H9 (cell line): ENCODE measurements at places on chromosomes 5 and 9. TPM values are rescaled to one million over a fixed set of nuclear protein-coding genes. Genes with fewer than 3 reads are reported as not detected.

Gene CYLC2
- not detected in 2 replicates for total RNA-seq

DNA sequence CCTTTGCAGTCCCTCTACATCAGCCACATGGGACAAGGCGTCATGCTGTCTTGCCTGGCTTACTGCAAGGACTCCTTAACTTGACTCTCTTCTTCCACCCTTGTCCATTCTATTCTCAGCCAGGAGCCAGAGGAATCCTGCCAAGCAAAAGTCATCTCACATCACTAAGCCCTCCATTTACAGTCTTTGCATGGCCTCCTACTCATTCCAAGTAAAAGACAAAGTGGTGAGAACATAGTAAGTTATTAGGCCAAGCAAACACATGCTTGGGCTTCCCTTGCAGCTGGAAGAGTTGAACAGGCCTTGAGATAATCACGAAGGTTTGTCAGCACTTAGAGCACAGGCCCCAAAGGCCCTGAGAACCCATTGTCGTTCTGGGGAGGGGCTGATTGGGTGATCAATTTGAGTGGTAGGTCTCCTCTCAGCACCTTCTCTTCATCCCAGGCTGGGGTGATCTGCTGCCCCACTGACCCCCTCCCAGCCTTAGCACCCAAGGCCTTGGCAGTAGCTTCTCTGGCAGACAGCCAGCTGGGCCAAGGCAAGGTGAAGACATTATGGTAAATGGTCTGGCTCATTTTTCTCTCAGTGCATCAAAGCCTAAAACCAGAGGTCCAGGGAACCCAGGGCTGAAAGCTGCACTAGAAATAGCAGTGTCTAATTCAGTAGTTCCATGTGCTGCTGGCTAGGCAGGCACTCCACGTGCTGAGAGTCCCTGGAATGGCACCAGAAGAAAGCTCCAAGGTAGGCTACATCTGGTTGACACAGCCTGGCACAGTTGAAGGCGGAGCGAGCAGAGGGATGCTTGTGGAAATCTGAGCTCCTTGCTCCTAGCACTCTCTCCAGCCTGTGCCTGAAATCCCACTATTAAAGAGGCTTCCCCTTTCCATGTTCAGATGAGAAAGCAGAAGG is 121.4 kb downstream of the ASTN2 start:
- no peak overlapping the region for H3K27ac ChIP-seq
- H3K27me3 ChIP-seq = no peaks in the 10 kb centered on the region
- H3K4me3 ChIP-seq = no peak overlapping the region
- DNase-seq = no peak
- no peaks in the 10 kb centered on the region for H3K4me1 ChIP-seq

Gene GRXCR2
- not detected in 2 replicates for total RNA-seq

GRCh38 chr5:32736842-32737241 is 25.7 kb downstream of the NPR3 start:
- no peaks in the 10 kb centered on the region for H3K4me1 ChIP-seq
- no peak overlapping the region for H3K4me3 ChIP-seq
- no peak for DNase-seq

DNA sequence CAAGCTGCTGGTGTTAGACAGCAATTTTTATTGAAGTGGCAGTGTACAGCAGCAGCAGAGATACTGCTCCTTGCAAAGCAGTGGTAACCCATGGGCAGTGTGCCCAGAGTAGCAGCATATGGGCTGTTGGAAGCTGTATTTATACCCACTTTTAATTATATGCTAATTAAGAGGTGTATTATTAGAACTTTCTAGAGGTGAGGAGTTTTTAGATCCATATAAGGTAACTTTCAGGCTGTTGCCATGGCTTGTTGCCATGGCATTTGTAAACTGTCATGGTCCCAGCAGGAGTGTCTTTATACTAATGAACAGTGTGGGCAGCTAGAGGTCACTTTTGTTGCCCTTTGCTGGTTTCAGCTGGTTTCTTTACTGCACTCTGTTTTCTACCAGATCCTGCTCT is 3.7 kb upstream of the PJA2 start:
- no peaks in the 10 kb centered on the region for H3K4me1 ChIP-seq
- DNase-seq = no peak
- H3K27ac ChIP-seq = no peak overlapping the region
- peaks cover 1% of the 10 kb centered on the region; the same call in 1 of the 3 replicates for H3K36me3 ChIP-seq

DNA sequence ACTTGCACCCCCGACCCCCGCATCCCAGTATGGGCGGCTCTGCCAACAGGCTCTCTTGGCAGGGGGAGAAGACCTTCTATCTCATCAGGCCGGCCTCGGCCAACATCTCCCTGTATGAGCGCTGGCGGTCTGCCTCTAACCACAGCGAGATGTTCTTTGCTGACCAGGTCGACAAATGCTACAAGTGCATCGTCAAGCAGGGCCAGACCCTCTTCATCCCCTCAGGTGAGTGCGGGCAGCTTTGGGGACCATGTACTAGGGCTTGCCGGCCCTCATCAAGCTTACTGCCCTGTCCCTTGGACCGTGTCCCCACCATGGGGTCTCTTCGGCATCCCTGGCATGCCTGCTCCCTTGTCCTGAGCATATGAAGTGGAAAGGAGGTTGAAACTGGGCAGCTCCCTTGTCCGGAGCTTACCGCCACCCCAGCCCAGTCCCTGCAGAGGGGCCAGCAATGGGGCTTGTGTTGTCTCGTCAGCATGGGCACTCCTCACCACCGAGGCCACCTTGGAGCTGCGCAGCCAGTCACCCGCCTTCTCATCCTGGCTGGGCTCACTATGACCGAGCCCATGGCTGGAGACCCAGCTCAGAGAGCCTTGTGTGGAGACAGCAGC is 78.1 kb downstream of the PHF2 start:
- no peaks in the 10 kb centered on the region; the same call in 1 of the 2 replicates for H3K36me3 ChIP-seq
- no peaks in the 10 kb centered on the region for H3K4me1 ChIP-seq
- no peak for DNase-seq
- no peak overlapping the region for H3K4me3 ChIP-seq

GRCh38 chr5:61994171-61994570 is 311.8 kb upstream of the KIF2A start:
- no peak overlapping the region for H3K27ac ChIP-seq
- H3K4me1 ChIP-seq = no peaks in the 10 kb centered on the region
- H3K27me3 ChIP-seq = no peaks in the 10 kb centered on the region
- no peaks in the 10 kb centered on the region for H3K36me3 ChIP-seq
- no peak overlapping the region for H3K4me3 ChIP-seq
- DNase-seq = no peak

Gene FOXD4
- 0.20 and 0.22 TPM in 2 replicates for total RNA-seq

- H3K4me3 ChIP-seq = no peak overlapping the region
- no peaks in the 10 kb centered on the region; the same call in 1 of the 2 replicates for H3K4me1 ChIP-seq
- H3K27me3 ChIP-seq = no peaks in the 10 kb centered on the region
- H3K27ac ChIP-seq = no peak overlapping the region
- DNase-seq = no peak
- no peaks in the 10 kb centered on the region for H3K36me3 ChIP-seq
Measured at GRCh38 chr9:17761984-17762676, 183.3 kb downstream of the SH3GL2 start.

DNA sequence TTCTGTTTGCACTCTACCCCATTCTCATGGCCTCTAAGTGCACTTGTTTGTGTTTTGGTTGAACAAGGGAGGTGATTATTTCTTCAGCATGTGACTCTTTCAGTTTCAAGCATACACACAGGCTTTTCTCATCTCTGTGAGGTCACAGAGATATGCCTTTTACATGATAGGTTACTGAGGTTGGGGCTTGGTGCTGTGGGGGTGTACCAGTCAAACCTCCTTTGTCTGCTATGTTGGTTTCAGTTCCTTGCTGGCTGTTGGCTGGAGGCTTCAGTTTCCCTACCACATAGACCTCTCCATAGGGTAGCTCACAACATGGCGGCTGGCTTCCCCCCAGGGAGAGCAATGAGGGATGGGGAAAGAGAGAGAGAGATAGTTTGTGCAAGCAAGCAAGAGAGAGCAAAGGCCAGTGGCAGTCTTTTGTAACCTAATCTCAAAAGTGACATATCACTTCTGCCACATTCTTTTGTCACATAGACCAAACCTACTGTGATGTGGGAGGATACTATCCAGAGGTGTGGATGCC is 96.7 kb upstream of the SEMA6A start:
- no peaks in the 10 kb centered on the region for H3K4me1 ChIP-seq
- H3K36me3 ChIP-seq = no peaks in the 10 kb centered on the region
- DNase-seq = no peak
- no peak overlapping the region for H3K4me3 ChIP-seq
- no peak overlapping the region for H3K27ac ChIP-seq
- H3K27me3 ChIP-seq = no peaks in the 10 kb centered on the region

- H3K27me3 ChIP-seq = no peaks in the 10 kb centered on the region
- peaks cover 6% of the 10 kb centered on the region for H3K36me3 ChIP-seq
- DNase-seq = no peak
- H3K4me1 ChIP-seq = no peaks in the 10 kb centered on the region
- no peak overlapping the region for H3K4me3 ChIP-seq
Measured at GRCh38 chr9:27791311-27791710, 218.0 kb upstream of the C9orf72 start.

- no peaks in the 10 kb centered on the region for H3K27me3 ChIP-seq
- no peak overlapping the region for H3K27ac ChIP-seq
- no peaks in the 10 kb centered on the region; the same call in 1 of the 2 replicates for H3K4me1 ChIP-seq
- H3K4me3 ChIP-seq = no peak overlapping the region
- no peak for DNase-seq
Measured at GRCh38 chr5:116622375-116623050, 47.9 kb upstream of the SEMA6A start.

DNA sequence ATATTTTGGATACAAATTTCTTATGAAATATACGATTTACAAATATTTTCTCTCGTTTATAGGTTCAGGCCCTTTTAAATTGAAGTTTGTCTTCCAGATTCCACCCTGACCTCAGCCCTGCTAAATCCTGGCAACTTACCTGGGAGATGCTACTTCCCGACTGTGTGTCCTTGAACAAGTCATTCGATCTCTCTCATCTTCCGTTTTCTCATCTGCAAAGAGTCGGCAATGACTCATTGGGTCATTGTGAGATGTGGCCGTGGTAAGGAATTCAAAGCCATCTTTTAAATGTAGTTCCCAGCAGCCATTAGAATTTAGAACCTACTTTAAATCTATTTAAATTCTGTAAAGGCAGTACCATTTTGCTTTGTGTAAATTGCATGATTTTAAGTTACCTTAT is 72.5 kb downstream of the LHX2 start:
- H3K4me3 ChIP-seq = no peak overlapping the region
- H3K4me1 ChIP-seq = no peaks in the 10 kb centered on the region
- H3K27ac ChIP-seq = no peak overlapping the region
- no peak for DNase-seq
- no peaks in the 10 kb centered on the region for H3K36me3 ChIP-seq

DNA sequence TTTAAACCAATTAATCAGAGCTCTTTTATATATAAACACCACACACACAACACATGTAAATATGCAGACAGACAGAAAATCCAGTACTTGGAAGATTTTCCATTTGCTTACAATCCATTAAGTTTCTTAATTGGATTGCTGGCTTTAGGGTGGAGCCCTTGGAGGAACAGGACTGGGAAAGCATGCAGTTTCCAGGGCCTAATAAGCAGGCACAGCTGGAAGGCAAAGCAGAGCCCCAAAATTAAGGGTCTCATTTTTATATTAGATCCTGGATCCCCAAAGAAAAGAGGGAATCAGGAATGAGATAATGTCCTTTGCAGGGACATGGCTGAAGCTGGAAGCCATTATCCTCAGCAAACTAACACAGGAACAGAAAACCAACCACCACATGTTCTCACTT is 13.1 kb upstream of the SMC2 start:
- H3K36me3 ChIP-seq = peaks cover 5% of the 10 kb centered on the region; the same call in 2 of the 3 replicates
- no peaks in the 10 kb centered on the region for H3K4me1 ChIP-seq
- no peaks in the 10 kb centered on the region for H3K27me3 ChIP-seq
- DNase-seq = no peak

GRCh38 chr5:120088412-120088811 is 375.7 kb upstream of the PRR16 start:
- no peaks in the 10 kb centered on the region for H3K36me3 ChIP-seq
- no peak overlapping the region for H3K27ac ChIP-seq
- H3K27me3 ChIP-seq = no peaks in the 10 kb centered on the region
- H3K4me3 ChIP-seq = no peak overlapping the region
- no peaks in the 10 kb centered on the region for H3K4me1 ChIP-seq
- DNase-seq = no peak

GRCh38 chr5:93681432-93681831 is 60.0 kb downstream of the POU5F2 start:
- no peaks in the 10 kb centered on the region for H3K4me1 ChIP-seq
- H3K27ac ChIP-seq = no peak overlapping the region
- no peak for DNase-seq
- H3K4me3 ChIP-seq = no peak overlapping the region
- H3K36me3 ChIP-seq = no peaks in the 10 kb centered on the region

Gene NUTM2G
- 0.48 and 0.57 TPM in 2 replicates for total RNA-seq

GRCh38 chr5:41193456-41194205 is 19.7 kb downstream of the C6 start:
- H3K4me3 ChIP-seq = no peak overlapping the region
- H3K27me3 ChIP-seq = no peaks in the 10 kb centered on the region
- no peak overlapping the region for H3K27ac ChIP-seq
- H3K4me1 ChIP-seq = no peaks in the 10 kb centered on the region

GRCh38 chr9:33032292-33032691 is 7.2 kb downstream of the DNAJA1 start:
- H3K27ac ChIP-seq = no peak overlapping the region
- H3K4me3 ChIP-seq = no peak overlapping the region
- no peaks in the 10 kb centered on the region for H3K27me3 ChIP-seq
- peaks cover 98% of the 10 kb centered on the region for H3K36me3 ChIP-seq
- no peak for DNase-seq

- H3K27me3 ChIP-seq = no peaks in the 10 kb centered on the region
- H3K4me1 ChIP-seq = no peaks in the 10 kb centered on the region; the same call in 1 of the 2 replicates
- DNase-seq = no peak
- no peak overlapping the region for H3K27ac ChIP-seq
- no peaks in the 10 kb centered on the region for H3K36me3 ChIP-seq
Measured at GRCh38 chr5:78720227-78720985, 71.8 kb upstream of the LHFPL2 start.

GRCh38 chr5:53434541-53434940 is 45.9 kb upstream of the FST start:
- H3K36me3 ChIP-seq = no peaks in the 10 kb centered on the region
- no peak for DNase-seq
- no peaks in the 10 kb centered on the region for H3K27me3 ChIP-seq
- no peak overlapping the region; the same call in 2 of the 3 replicates for H3K4me3 ChIP-seq

DNA sequence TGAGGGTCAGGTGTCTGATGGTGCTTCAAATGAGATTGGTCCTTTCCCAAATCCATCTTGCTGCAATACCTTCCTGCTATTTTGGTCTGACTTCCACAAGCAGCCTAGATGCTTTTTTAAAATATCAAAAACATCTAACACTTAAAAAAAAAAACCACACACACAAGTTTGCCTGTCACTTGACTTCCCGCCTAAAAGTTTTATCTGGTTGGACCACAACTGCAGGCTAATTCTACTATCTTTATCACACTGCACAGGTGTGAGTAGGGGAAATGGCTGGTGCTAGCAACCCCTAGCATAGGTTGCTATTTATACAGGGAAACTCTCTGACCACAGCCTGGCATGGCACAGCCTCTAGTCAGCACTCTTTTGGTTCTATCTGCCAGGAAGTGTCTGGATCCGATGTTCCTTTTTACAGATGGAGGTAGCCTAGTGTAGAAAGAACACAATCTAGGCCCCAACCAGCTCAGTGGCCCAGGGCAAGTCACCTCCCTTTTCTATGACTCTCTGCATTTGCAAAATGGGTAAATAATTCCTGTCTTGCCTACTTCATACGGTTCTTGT is at the start of gene HEMGN:
Gene HEMGN (minus strand): TSS at position 92 of the 564 bp plus-strand sequence. CDS start 36 bp downstream, at position 56.
- no peaks in the 10 kb centered on the region for H3K36me3 ChIP-seq
- no peak for DNase-seq
- H3K4me3 ChIP-seq = no peak within 1 kb of the TSS
- H3K27me3 ChIP-seq = peaks cover 4% of the 10 kb centered on the region; the same call in 1 of the 2 replicates
